ENCODE measurements at places on chromosomes 12 and 14.

GRCh38 chr12:18206198-18206597 is 55.1 kb upstream of the PIK3C2G start:
- DNase-seq, result no peak

- no peak for DNase-seq
These were observed 91.2 kb downstream of the FUT8 start for GRCh38 chr14:65503771-65504170.

DNA sequence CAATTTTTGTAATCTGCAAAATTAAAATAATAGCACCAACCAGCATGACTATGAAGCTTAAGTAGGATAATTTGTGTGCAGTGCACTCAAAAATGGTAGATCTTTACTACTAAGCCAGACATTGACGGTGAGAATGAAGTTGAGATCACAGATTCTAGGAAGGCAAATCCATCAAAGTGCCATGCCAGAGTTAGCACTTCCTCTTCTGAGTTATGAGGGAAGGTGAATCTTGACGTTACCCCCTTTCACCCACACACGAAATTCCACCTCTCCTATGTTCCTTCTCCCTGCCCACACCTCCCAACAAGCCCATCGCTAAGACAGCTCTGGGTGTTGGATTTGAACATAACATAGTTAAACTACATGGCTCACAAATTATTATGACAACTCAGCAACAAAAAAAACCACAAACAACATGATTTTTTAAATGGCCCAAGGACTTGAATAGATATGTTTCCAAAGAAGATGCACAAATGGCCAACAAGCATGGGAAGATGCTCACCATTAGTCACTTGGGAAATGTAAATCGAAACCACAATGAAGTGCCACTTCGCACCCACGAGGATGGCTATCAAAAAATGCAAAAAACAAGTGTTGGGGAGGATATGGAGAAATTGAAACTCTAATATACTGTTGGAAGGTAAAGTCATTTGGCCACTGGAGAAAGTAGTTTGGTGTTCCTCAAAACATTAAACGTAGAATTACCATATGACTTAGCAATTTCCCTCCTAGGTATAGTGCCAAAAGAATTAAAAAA is 119.3 kb upstream of the RAP1B start:
- no peak for DNase-seq

DNA sequence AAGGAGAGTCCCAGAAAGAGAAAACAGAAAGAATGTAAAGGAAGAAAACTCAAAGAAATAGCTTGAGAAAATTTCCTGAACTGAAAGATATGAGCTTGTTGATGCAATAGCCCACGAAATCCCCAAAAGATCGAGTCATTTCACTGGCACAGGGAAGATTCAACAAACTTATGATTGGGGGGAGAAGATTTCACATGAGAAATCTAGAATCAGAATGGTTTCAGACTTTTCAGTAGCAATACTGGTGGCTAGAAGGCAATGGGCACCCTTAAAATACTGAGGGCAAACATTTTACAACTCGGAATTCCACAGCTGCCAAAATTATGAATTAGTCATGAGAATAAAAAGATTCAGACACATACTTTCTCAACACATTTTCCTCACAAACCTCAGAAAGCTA is 8.9 kb upstream of the KRT7 start:
- no peak for DNase-seq

DNA sequence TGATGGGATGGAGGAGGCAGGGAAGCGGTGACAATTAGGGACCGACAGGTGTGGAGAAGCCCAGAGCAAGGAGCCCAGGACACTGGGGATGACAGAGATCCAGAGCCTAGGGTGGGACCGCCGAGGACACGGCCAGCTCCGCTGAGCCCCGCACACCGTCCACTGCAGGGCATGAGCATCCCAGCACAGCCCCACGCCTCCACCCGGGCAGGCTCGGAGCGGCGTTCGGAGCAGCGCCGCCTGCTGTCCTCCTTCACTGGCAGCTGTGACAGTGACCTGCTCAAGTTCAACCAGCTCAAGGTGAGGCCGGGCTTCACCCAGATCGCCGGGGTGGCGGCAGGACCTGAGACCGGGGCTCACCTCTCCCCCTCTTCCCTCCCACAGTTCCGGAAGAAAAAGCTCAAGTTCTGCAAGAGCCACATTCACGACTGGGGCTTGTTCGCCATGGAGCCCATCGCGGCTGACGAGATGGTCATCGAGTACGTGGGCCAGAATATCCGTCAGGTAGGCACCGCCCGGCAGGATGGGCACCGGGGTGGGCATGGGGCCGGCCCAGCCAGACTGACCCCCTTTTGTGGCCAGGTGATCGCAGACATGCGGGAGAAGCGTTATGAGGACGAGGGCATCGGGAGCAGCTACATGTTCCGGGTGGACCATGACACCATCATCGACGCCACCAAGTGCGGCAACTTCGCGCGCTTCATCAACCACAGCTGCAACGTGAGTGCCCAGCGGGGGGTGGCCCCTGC is 23.7 kb downstream of the SETD1B start:
- DNase-seq, result no peak

GRCh38 chr12:120971299-120972180 is 6.8 kb upstream of the HNF1A start:
- DNase-seq, result no peak

DNA sequence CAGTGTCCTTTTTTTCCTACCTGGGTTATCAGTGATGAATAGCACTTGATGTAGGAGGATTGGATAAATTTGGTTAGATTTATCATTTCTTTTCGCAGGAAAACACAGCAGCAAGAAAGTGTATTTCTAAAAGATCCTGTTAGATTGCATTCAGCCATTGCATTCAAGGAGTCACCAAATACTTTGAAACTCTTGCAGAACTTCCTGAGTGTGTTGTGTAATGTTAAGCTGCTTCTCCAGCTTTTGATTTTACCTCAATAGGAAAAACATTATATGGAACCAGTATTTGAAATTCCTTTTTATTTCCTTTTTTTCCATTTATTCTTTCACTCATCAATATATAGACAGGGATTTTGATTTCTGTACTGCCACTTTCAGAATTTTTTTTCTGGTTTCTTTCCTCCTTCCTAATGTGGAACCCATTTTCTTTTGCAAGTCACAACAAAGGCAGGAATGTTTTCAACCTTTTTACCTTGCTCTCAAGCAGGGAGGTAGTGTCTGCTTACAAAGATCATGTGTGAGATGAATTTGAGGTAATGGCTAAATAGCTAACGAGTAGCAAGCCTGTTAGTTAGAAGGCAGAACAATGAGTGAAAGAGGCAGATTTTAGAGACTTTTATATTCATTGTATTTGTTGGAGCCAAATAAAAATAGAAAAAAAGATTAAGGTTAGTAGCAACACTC is 56.2 kb downstream of the PPHLN1 start:
- DNase-seq, result no peak

DNA sequence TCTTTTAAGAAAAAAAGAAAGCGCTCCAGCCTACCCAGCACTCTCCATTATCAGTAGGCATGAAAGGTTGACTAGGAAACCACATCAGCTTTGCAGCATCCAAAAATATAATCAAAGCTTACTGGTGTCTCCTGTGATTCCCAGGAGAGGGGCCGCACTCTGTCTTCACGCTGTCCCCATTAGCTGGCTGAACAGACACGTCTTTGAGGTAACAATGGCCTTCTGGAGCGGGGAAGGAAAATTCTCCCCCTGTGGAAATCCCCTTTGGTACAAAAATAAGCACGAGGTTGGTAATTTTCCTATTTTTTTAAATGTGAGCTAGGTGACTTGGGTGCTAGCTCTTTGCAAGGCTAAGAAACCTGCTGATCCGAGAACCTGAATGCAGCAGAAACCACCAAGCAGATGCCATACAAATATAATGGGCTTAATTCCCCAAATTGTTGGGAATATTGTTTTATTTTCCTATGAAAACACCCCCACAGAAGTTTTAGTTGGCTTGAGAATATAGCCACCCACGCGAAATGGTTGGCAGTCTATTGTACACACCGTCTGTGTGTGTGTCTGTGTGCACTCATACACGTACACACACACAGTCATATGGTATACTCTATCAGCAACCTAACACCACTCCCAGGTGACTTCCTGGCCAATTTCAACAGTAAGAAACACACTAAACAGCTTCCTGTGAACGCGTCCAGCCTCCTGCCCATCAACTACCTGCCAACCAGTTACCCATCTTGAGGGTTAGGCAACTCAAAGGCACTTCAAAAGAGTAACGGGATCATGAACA is 71.2 kb downstream of the KSR2 start:
- no peak for DNase-seq

Measured in SJSA1 (cell line).